ENCODE measurements at places on chromosomes 7 and 10.

DNA sequence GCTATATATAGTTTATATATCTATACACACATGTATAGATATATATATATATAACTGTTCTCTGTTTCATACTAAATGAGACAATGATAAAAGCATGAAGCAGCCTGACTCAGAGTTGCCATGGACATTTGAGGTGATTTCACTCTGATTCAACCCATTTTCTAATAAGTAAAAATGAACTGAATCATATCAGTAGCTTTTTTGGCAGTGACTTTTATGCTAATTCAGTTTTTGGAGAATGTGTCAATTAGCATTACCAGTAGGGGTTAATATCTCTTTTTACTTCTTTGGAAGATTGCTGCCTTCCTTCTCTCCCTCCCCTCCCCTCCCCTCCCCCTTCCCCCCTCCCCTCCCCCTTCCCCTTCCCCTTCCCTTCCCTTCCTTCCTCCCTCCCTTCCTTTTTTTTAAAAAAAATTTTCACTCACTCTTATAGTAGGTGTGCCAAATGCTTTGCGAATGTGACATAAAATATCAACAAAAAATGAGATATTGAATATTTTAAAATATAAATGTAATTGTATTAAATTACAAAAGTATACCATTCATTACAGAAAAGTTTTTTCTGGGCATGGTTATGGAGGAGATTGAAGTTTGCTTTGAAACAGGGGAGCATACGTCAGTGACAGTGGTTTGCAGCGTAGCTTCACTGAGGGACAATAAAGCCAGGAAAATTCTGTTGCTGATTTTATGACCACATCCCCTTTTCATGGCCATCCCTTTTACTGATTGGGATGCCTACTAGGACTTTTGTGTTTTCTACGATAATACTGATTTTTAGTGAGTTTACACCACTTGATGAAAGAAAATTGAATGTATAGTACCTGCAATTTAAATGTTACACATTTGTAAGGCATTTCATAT, 64.0 kb upstream of the KLF6 start:
- DNase-seq = no peak

DNA sequence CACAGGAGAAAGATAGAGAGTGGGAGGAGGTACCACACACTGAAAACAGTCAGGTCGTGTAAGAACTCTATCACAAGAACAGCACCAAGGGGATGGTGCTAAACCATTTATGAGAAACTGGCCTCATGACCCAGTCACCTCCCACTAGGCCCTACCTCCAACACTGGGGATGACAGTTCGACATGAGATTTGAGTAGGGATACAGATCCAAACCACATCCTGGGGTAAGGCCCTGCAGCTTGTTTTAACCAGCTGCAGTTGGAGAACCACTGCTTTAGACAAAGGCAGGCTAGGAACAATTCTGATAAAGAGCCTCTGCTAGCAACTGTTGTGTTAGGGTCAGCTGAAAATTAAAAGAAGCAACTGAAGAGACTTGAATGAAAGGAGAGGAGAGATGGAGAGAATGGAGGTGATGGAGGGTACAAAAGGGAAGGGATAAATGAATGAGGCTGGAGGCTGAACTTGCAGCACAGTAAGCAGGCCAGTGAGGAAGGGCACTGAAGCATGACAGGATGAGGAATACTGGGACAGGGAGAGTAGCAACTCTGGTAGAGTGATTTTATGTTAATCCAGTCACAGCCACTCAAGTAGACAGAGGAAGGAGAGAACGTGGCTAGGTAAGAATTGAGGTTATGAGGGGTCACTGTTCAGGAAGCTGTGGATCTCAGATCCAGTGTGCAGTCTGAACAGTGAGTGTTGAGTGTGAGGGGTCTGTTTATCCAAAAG, 23.6 kb downstream of the MEST start:
- DNase-seq = no peak

GRCh38 chr10:7819121-7819460, 786 bp downstream of the TAF3 start:
- no peak for DNase-seq

- no peak for DNase-seq
Observed at GRCh38 chr10:76887223-76888010, 750.2 kb downstream of the KCNMA1 start.

DNA sequence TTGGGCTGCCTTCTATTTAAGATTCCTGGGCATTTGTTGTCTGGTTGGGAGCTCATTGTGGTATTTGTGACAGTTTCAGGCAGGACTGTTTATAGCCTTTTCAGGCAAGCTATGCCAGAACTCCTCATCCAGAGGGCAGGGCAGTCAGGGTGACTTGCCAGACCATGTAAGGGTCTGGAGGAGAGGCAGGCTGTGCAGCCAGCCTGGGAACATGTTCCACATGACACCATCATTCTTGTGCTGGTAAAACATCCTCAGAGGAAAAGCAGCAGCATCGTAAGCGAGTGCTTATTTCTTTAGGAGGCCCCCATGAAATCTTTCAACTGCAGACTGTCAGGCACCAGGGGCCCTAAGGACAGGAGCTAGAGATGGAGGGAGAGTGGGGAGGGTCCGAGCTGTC, 44.0 kb upstream of the SORBS1 start:
- DNase-seq = no peak

DNA sequence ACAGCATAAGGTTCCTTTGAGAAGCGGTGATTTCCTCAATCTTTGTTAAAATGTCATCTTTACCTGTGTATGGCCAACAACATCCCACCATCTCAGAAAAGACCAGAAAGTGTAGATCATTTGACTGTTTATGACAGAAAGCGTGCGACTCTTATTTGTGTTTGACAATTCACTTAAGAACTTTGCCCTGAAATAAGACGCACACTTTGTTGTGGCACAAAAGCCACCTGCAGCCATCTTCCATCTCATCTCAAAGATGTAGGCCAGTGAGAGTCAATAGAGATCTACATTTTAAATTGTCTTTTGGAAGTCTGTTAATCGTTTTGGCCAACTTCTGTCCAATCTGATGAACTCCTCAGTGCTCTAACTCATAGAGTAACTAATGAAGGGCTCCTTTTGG, 114.0 kb downstream of the CALN1 start:
- no peak for DNase-seq

GRCh38 chr7:120070201-120070600, 202.8 kb upstream of the KCND2 start:
- DNase-seq = no peak

GRCh38 chr7:152435384-152436110, at the start of gene KMT2C:
TSS of gene KMT2C (minus strand) at chr7:152436003. CDS start at chr7:152435786, 217 bp downstream.
- no peak for DNase-seq

- DNase-seq = no peak
Observed at GRCh38 chr7:20596653-20597052, 18.8 kb upstream of the ABCB5 start.

DNA sequence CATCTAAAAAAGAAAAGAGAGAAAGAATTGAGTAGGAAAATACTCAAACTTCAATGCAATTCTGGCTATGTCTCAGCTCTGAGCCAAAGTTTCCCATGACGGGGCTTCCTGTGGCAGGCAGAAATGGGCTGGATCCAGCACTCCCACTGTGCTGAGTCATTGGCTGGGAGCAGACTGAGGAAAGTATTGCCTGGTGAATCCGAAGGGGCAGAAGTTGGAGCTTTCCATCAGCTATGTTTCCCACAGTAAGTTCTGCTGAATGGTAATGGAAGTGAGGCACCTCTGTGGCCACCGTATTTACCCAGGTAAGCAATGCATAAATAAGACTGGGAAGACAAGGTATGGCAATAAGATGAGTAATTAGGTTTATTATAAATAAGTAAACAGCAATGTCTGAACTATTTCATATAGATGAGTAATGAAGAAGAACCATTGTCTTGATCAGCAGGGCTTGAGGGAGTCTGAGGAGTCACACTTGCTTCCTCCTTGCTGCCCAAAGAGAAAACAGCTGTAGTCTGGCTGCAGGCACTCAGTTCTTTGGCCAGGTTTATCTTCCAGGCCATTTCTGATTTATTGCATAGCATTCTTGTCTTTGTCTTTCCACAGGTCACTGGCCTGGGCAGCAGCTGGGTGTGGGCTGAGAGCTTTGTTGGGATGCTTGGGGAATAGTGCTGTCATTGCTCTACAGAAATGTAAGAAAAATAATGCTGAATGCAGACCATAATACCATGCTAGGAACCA, 255.3 kb downstream of the DNAJB9 start:
- no peak for DNase-seq

- DNase-seq = no peak
Observed at GRCh38 chr10:29636178-29636577, 1.4 kb upstream of the SVIL start.

DNA sequence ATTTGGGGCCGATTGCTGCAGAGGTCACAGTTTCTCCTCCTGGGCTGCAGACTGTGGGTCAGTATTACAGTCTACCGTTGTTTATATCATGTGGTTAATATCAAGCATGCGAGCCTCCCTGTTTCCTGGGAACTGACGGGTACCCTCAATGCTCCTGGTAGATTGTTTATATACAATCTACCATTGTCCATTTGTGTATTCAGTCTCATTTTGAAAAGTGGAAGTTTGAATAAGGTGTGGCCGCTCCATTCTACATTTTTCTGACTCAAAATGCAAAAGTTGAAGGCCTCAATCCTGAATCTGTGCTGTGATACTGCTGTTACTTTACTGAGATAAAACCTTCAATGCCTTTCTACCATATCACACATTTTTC, 107.9 kb downstream of the ACTR3B start:
- no peak for DNase-seq

GRCh38 chr7:147411096-147411495, 1179.5 kb upstream of the C7orf33 start:
- no peak for DNase-seq

DNA sequence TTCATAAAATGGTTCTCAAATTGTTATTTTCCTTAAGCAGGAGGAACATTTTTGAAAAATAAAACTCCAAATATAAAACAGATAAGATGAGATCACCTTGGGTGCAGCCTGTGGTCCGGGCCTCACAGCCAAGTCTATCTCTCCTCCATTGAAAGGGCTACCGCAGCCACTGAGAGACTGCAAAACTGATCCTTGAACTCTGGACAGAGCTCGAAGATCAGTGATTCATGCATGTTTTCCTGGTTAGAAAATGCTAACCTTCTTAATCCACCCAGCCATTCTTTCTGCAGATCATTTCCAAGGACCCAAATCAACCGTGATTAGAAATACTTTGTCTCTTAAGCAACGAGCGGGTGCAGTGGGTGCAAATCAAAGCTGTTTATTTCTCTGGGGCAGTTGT, 378.8 kb downstream of the PLXDC2 start:
- DNase-seq = no peak

GRCh38 chr10:64211466-64211865, 690.3 kb downstream of the REEP3 start:
- DNase-seq = no peak

DNA sequence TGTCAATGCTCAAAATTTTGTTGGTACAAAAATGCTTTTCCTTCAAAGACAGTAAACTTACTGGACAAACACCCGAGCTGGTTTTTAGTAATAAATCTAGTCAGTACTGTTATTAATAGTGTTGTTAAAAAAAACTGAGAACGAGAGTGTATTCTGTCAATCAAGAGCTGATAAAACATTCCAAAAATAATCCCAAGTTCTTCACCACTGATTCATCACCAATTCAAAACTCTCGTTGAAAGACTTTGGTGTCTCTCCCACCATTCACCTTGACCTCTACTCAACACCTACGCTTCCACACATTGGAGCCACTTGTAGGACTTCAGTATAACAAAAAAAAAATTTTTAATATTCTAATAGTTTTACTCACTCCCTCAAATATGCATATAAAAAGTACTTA, 279.2 kb downstream of the PARD3 start:
- no peak for DNase-seq

- no peak for DNase-seq
Observed at GRCh38 chr10:24930427-24930826, 22.0 kb downstream of the PRTFDC1 start.

DNA sequence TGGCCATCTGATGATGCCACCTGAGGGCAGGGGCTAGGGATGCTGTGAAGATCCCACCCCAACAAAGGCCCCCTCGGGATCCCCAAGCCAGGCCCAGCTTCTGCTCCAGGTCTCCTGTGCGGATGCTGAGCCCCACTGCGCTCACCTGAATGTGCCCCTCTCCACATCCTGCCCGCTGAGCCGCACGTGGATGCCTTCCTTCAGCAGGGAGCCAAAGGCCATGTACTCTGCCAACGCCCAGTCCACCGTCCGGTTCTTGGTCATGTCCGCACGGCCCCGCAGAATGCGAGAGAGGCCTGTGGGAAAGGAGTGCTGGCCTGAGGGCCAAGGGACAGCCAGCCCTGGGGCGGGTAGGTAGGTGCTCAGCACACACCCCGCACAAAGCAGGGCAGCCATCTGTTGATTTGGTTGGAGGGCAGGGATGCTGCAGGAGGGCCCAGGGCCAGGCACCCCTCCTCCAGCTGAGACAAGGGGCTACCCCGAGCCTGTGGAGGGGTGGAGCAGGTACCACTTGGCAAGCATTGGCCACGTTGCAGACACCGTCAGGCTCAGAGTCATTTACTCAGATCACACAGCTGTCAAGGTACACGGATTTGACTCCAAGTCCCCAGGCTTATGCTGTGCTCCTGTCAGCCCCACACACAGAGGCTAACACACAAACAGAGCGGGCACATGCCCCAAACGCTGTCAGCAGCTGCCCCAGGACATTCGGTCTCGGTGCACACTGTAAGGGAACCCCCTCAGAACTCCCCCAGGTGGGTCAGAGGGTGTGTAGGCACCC, 19.2 kb downstream of the OGDHL start:
- DNase-seq = no peak

DNA sequence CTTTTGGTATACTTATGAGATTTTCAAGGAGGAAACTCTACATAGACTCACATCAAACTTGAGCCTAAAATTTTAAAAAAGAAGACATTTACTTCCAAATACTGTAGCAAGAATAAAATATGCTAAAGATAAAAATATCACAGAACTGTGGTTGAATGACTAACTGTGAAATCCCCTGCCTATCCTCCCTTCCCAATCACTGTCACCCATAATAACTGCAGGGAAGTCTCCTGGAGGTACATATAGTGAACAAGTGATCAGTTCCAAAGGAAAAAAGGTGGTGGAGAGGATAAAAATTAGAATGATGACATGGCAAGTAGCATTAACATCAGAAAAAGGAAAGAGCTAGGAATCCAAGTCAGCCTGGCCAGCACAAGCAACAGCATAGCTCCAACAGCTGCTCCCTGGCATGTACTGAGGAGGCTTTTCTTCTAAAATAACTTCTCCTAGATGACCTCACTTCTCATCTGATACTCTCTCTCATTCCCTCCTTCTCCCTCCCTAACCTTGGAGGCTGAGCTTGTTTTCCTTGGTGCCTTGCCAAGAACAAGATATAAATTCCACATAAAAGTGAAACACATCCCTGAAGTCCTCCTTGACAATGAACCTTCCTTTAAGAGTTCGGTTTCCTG, 124.0 kb downstream of the IQUB start:
- peak; percentile 60 for DNase-seq

DNA sequence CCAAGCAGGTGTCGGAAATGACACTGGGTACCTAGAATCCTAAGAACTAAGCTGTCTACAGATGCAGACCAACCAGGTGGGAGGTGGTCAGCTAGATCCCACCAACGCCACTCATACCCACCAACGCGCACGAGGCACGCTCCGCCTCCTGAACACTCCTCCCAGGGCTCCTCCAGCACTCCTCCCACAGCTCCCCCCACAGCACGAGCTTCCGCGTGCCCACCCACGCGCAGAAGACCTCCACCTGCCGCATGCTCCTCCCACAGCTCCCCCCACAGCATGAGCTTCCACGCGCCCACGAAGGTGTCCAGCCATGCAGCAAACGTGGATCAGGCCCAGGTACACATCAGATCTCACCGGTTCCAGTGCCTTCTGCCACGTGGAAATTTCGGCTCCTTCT, 196.0 kb downstream of the MAD1L1 start:
- DNase-seq = no peak

Data from right renal cortex interstitium (tissue), 3 donors.